ENCODE measurements at places on chromosomes 5 and 9. TPM values are rescaled to one million over a fixed set of nuclear protein-coding genes. Genes with fewer than 3 reads are reported as not detected.

ACTBL2 gene
- polyA plus RNA-seq: not detected

LCNL1 gene
- 2.4 TPM for polyA plus RNA-seq

SPAAR gene
- 8.7 TPM for polyA plus RNA-seq

ACOT12 gene
- not detected for polyA plus RNA-seq

SLIT3 gene
- polyA plus RNA-seq: 32.9 TPM

OR1N1 gene
- polyA plus RNA-seq: not detected

SLC34A3 gene
- polyA plus RNA-seq: not detected

PTGES gene
- polyA plus RNA-seq: 3.7 TPM

FAM169A gene
- polyA plus RNA-seq: 1.9 TPM

CD180 gene
- 0.11 TPM for polyA plus RNA-seq

CCL27 gene
- polyA plus RNA-seq: 0.18 TPM

WDR31 gene
- 5.4 TPM for polyA plus RNA-seq

ENTREP1 gene
- 14.7 TPM for polyA plus RNA-seq

FCHO2 gene
- polyA plus RNA-seq: 7.1 TPM

IFNA13 gene
- polyA plus RNA-seq: not detected

FAT2 gene
- under 0.01 TPM for polyA plus RNA-seq

GPR21 gene
- polyA plus RNA-seq: 0.36 TPM

OBP2B gene
- polyA plus RNA-seq: not detected

B4GALT7 gene
- 24.1 TPM for polyA plus RNA-seq

TMEM252 gene
- polyA plus RNA-seq: 0.16 TPM

FGFR4 gene
- 1.5 TPM for polyA plus RNA-seq

PCSK5 gene
- 2.6 TPM for polyA plus RNA-seq

PPIC gene
- polyA plus RNA-seq: 47.3 TPM

PCSK1 gene
- 0.14 TPM for polyA plus RNA-seq

STPG3 gene
- 0.23 TPM for polyA plus RNA-seq

MRPL36 gene
- polyA plus RNA-seq: 104 TPM

JAKMIP2 gene
- polyA plus RNA-seq: 0.32 TPM

CHSY3 gene
- 0.68 TPM for polyA plus RNA-seq

AGXT2 gene
- not detected for polyA plus RNA-seq

OR13J1 gene
- not detected for polyA plus RNA-seq

AIF1L gene
- polyA plus RNA-seq: 15.7 TPM

TIMD4 gene
- 0.07 TPM for polyA plus RNA-seq

NIM1K gene
- polyA plus RNA-seq: 0.57 TPM

SLC12A2 gene
- polyA plus RNA-seq: 2.4 TPM

IRF1 gene
- polyA plus RNA-seq: 11.7 TPM

PCDHGC3 gene
- polyA plus RNA-seq: 35.5 TPM

CCDC69 gene
- 244 TPM for polyA plus RNA-seq

EIF4EBP3 gene
- polyA plus RNA-seq: 24.6 TPM

WWC1 gene
- 0.45 TPM for polyA plus RNA-seq

GTF2H2 gene
- 5.3 TPM for polyA plus RNA-seq

PTPN3 gene
- polyA plus RNA-seq: 2.8 TPM

FOXD4L6 gene
- polyA plus RNA-seq: not detected

TRIM23 gene
- 6.5 TPM for polyA plus RNA-seq

RANBP3L gene
- polyA plus RNA-seq: 1.0 TPM

RNF130 gene
- 40.8 TPM for polyA plus RNA-seq

SHISAL2B gene
- not detected for polyA plus RNA-seq

SHOC1 gene
- not detected for polyA plus RNA-seq

BTNL9 gene
- 57.8 TPM for polyA plus RNA-seq
